ENCODE measurements at places on chromosomes 3 and 15.

DNA sequence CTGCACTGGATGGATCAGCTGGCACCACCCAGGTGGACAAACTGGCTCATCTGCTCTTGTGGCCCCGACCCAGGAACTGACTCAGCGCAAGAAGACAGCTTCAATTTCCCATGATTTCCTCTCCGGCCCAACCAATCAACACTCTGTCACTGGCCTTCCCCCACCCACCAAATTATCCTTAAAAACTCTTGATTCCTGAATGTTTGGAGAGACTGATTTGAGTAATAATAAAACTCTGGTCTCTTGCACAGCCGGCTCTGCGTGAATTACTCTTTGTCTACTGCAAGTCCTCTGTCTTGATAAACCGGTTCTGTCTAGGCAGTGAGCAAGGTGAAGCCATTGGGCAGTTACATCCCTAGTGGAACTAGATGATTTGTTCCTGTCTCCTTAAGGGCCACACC is 16.1 kb downstream of the BDH1 start:
- ATAC-seq = no peak

DNA sequence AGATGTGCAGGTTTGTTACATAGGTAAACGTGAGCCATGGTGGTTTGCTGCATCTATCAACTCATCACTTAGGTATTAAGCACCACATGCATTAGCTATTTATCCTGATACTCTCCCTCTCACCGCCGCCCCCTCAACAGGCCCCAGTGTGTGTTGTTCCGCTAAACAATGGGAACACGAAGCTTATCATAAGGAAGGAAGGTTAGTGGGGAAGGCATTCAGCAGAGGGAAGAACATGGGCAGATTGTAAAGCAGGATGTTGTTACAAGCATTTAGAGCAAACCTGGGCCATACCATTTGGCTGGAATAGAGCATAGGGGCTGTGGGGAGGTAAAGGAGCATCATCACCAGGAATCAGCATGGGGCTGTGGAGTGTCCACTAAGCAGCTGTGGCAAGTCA is 111.8 kb downstream of the SSR3 start:
- ATAC-seq = no peak

GRCh38 chr3:52650439-52650838 is 35.3 kb downstream of the PBRM1 start:
- ATAC-seq = peak; percentile 25

GRCh38 chr15:73540161-73540560 is 93.0 kb downstream of the NPTN start:
- no peak for ATAC-seq

- ATAC-seq = no peak
Measured at GRCh38 chr15:32030795-32031194, 480 bp downstream of the CHRNA7 start.

- ATAC-seq = no peak
Measured at GRCh38 chr3:110743202-110743601, 328.4 kb upstream of the NECTIN3 start.

DNA sequence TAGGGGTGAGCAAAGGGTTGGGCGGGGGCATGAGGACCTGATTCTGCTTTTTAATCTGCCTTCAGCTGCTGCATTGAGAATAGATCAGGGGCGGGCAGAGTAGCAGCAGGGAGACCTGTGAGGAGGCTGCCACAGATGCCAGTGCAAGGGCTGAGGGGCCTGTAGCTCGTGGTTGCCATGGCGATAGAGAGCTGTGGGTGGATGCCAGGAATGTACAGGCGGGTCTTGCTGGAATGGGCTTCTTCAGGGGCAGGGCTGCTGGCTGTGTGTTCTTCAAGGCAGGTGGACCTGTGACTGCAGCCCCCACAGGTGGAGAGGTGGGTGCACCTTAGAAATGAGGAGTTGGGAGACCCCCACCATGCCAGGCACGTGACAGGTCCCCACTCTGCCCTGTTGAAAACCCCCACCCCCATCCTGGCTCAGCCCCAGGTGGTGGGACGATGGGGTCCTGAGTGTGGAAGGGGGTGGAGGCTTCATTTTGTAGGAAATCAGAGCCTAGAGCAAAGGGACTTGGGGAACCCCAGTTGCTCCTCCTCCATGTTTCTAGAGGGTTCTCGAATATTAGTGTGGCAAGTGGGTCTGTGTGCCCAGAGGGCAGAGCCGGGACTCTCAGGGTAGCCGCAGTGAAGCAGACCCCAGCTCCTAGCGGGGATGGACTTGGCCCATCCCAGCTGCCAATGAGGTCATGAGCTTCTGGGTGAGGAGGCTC is 38.3 kb downstream of the SLC6A6 start:
- ATAC-seq = no peak

DNA sequence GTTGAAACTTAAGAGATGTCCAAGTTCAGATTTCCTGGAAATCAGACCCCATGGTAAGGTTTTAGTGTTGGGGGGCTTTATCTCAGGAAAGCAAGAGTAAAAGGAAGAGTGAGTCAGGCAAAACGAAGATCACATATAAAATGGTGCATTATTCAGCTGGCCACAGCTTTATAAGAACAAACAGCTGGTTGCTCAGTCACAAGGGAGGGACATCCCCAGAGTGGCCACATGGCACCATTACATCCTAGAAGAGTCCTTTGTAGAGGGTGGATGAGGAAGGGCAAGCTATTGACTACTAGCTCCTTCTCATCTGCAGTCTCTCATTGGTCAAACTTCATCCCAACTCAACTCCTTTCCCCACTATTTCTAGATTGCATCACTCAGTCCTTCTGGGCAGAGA is 68.3 kb upstream of the COL8A1 start:
- no peak for ATAC-seq

DNA sequence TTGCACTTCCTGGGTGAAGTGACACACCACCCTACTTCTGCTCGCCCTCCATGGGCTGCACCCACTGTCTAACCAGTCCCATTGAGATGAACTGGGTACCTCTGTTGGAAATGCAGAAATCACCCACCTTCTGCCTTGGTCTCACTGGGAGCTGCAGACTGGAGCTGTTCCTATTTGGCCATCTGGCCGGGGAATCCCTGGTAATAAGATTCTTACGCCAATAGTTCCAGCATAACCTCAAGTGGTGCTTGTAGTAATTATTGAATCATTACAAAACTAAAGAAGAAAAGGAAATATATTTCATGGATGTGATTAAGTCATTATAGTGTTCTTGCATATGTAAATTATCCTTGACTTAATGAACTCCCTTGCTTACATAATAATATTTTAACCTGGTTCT is 841.9 kb downstream of the CADM2 start:
- no peak for ATAC-seq

DNA sequence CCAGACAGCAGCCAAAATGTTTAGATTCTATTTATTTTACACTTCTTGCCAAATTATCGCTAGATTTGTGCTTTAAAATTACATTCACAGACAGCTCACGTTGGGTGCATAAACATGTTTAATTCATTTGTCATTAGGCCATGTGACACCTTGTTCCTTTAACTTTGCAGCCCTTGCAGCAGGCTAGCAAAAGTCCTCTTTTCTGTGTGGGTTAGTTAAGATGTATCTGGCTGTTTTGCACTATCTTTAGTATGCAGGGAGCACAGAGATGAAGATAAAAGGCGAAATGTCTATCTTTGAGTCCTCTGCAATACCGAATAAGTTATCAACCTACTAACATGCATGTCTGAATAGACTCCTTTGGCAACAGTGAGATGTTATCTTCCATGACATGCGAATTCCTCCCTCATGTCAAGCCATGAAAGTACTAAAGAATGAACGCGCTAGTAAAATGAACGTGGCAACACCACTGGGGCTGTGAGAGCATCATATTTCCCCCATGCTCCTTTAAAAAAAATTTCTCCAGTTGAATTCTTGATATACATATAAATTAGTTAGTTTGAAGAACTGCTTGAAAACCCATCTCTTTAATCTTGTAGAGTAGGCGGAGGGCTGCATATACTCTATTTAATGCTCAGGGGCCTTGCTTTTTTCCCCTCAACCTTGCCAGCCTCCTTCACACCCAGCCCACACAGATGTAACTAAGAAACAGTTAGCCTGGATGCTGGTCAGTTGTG is 620.4 kb upstream of the NR2F2 start:
- no peak for ATAC-seq

DNA sequence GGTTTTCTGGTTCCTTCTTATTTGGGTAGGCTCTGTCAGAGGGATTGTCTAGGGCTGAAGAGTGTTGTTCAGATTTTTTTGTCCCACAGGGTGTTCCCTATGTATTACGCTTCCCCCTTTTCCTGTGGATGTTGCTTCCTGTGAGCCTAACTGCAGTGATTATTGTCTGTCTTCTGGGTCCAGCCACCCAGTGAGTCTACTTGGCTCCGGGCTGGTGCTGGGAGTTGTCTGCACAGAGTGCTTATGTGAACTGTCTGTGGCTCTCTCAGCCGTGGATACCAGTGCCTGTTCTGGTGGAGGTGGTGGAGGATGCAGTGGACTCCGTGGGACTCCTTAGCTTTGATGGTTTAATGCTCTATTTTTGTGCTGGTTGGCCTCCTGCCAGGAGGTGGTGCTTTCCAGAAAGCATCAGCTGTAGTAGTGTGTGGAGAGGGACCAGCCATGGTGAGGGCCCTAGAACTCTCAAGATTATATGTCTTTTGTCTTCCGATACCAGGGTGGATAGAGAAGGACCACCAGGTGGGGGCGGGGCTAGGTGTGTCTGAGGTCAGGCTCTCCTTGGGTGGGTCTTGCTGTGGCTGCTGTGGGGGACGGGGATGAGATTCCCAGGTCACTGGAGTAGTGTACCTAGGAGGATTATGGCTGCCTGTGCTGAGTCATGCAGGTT is 53.8 kb downstream of the CCDC66 start:
- no peak for ATAC-seq

- ATAC-seq = no peak
Measured at GRCh38 chr3:162443376-162443775, 946.8 kb downstream of the OTOL1 start.

DNA sequence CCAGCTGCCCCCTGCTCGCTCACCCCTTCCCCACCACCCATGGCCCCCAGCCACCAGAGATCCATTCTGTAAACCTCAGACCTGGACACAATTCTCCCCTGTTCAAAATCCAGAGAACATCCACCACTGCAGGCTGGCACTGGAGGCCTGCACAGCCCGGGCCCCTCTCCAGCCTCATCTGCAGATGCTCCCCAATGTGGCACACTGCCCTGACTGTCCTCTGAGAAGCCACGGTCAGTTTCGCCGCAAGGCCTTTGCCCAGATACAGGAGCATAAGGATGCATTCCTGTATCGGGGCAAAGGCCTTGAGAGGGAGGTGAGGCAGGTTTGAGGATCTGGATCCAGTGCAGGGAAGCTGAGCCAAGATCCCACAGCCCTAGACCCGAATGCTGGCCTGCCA is 175.4 kb upstream of the LINGO1 start:
- ATAC-seq = no peak

- no peak for ATAC-seq
Measured at GRCh38 chr3:23953523-23953922, 8.4 kb downstream of the NR1D2 start.

GRCh38 chr15:28891588-28891987 is 5.8 kb downstream of the APBA2 start:
- ATAC-seq = no peak

- ATAC-seq = no peak
Measured at GRCh38 chr15:78257681-78258080, 6.7 kb upstream of the DNAJA4 start.

GRCh38 chr15:80568298-80568697 is 126.8 kb upstream of the ABHD17C start:
- ATAC-seq = no peak

DNA sequence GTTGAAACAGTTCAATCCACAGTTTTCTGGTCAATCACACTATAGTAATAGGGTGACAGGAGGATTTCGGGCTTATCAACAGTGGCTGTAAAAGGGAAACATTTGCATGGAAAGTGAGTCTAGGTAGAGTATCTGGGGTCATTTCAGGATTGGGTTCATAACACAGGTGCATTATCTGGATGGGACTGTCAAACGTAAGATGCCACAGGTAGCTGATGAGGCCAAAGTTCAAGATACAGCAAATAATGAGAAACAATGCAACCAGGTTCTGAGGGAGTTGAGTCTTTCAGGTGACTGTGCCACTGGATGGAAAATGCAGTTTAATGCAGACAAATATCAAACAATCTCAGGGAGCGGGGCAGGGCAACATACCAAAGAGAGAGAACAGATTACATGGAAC is 62.2 kb downstream of the WDR76 start:
- ATAC-seq = no peak

GRCh38 chr3:101519685-101520365 is 6.8 kb upstream of the SENP7 start:
- no peak for ATAC-seq

DNA sequence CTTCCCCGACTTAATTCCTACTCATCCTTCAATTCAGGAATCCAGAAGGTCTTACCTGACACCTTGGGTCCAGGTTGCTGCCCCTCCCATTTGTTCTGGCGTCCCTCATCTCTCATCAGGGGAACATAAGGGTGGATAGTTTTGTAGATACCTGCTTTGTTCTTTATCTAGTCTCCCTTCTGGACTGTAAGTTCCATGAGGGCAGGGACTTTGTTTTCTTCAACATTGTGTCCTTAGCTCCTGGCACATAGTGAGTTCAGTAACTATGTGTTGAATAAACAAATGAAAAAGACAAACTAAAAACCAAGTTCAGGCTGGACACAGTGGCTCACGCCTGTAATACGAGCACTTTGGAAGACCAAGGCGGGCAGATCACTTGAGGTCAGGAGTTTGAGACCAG is 13.2 kb upstream of the GPD1L start:
- ATAC-seq = no peak

- no peak for ATAC-seq
Measured at GRCh38 chr15:57322602-57323250, 53.6 kb upstream of the CGNL1 start.

DNA sequence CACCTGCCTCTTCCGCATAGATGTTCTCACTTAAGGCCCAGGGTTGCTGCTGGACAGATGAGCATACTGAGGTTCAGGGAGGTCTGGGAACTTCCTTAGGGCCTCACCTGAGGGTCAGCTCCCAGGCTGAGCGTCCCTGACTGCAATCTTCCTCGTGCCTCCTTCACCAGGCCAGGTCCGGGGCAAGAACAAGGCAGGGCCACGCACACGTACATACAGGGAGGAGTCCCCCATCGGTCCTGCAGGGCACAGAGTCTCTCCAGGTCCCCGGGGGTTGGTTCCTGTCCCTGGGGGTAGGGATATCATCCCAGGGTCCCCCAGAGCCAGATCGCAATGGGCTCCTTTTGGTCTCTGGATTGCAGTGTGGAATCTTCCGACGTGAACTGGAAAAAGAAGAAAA is 130.1 kb downstream of the LRRK1 start:
- no peak for ATAC-seq

DNA sequence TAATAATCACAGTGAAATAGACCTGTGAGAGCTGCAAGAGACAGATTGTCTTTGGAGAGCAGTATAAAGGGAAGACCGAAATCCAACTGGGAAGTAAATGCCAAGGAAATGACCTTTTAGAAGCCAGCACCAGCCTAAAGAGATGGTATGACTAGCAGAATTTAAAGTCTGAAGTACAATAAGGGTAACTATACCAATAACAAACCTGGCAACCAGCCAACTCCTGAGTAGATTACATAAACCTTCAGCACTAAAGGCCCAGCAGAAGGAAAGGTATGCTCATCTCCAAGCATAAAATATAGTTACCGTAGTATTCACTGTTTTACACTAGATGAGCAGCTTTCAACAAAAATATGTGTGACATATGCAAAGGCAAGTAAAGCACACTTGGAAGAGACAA is 155.1 kb upstream of the SATB1 start:
- no peak for ATAC-seq
